CD4-positive, alpha-beta T cell (primary cell): ENCODE measurements at places on chromosomes 1 and 21.

GRCh38 chr1:161549652-161550051 is at the start of gene FCGR3A:
TSS of gene FCGR3A (minus strand) at chr1:161549818. CDS start at chr1:161549736, 82 bp downstream.
- peaks cover 15% of the 10 kb centered on the region for H3K4me1 ChIP-seq
- H3K27me3 ChIP-seq: no peaks in the 10 kb centered on the region
- H3K4me3 ChIP-seq: no peak within 1 kb of the TSS

DNA sequence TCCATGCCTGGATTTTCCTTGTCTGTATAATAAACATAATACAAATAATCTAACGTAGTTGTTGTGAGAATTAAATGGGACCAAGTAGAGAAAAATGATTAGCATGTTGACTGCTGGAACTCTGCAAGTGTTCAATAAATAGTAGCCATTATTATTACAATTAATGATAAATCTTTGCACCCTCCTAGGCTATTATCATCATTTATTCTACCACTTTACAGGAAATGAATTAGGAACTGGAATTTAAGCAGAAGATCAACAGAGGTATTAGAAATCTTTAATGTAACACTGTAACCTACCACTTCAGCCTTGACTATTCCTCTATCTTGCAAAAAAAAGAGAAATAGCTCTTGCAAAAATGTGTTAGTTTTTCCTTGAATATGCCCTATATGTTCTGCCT is 61.9 kb upstream of the TTC39A start:
- no peaks in the 10 kb centered on the region for H3K4me1 ChIP-seq
- DNase-seq: no peak
- H3K4me3 ChIP-seq: no peak overlapping the region
- no peak overlapping the region for H3K27ac ChIP-seq
- H3K27me3 ChIP-seq: no peaks in the 10 kb centered on the region

DNA sequence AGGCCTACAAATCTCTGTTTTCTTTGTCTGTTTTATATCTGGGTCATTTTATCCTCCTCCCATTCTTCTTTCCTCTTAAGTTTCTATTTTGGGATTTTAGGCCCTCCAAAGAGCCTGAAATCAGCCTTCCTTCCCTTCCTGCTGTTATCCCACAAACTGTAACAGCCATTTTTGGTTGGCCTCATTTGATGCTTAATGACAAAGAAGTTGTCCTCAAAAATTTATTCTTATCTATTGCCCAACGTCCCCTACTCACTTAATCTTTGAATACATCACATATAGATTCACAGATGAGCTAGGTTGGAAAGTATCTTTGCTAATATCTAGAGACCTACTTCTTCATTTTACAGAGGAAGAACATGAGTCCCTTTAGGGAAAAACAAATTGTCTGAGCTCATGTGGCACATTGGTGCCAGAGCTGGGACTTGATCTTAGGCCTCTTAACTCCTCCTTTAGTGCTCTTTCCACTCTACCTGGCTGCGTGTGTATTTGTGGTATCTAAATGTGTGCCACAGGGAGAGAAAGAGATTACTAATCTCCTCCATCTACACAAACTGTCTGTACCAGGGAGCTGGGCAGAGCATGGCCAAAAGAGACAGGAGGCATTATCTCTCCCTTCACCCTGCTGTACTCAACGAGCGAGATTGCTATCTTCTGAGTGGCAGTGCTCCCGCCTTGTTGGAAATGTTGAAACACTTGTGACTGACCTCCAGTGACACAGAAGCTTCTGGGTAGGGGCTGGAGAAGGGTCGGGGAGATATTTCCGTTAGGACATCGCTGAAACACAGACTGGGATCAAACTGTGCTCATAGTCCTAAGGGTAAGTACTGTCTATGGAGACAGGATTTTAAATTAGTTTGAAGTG is 30.1 kb downstream of the RHEX start:
- H3K4me3 ChIP-seq: no peak overlapping the region
- H3K27me3 ChIP-seq: no peaks in the 10 kb centered on the region
- H3K4me1 ChIP-seq: peaks cover 14% of the 10 kb centered on the region

DNA sequence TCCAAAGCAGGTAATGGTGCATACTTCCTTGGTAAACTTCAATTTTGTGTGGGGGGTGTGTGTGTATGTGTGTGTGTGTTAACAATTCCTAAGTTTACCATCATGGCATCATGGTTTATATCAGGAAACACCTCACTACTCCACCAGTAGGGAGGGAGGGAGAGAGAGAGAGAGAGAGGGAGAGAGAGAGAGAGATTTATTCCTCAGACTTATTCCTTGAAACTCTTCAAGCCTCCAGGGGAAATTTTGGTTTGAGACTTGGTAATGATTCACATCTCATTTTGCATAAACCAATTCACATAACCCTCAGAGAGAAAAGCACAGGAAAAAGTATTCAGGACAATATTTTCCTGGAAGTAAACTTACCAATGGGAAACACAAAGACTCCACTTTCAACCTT is 115.0 kb downstream of the TTLL7 start:
- H3K4me3 ChIP-seq: no peak overlapping the region
- peaks cover 3% of the 10 kb centered on the region for H3K27me3 ChIP-seq
- DNase-seq: no peak
- H3K4me1 ChIP-seq: no peaks in the 10 kb centered on the region
- no peak overlapping the region for H3K27ac ChIP-seq

- no peak overlapping the region for H3K27ac ChIP-seq
- no peak for DNase-seq
- no peak overlapping the region for H3K4me3 ChIP-seq
- no peaks in the 10 kb centered on the region for H3K27me3 ChIP-seq
Measured at GRCh38 chr1:84792421-84792820, 100.6 kb downstream of the LPAR3 start.

DNA sequence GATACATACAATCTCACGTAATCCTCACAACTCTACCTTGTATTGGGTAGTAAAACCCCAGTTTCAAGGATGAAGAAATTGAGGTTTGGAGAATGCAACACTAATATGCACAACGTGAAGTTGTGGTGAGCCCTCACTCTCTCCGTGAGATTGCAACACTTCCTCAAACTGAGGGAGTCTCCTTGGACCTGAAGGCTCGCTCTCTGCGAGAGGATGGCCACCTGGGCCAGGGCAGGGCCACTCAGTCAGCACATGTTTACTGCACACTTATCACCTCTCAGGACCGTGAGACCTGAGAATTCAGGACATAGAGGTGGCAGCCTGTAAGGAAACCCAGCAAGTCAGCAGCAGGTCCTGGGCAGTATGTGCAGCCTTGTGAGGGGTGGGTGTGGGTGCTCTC is 8.7 kb downstream of the SH3BP5L start:
- peaks cover 75% of the 10 kb centered on the region for H3K36me3 ChIP-seq
- peaks cover 64% of the 10 kb centered on the region for H3K4me1 ChIP-seq
- no peak overlapping the region for H3K4me3 ChIP-seq
- H3K27ac ChIP-seq: no peak overlapping the region
- H3K27me3 ChIP-seq: no peaks in the 10 kb centered on the region
- no peak for DNase-seq

DNA sequence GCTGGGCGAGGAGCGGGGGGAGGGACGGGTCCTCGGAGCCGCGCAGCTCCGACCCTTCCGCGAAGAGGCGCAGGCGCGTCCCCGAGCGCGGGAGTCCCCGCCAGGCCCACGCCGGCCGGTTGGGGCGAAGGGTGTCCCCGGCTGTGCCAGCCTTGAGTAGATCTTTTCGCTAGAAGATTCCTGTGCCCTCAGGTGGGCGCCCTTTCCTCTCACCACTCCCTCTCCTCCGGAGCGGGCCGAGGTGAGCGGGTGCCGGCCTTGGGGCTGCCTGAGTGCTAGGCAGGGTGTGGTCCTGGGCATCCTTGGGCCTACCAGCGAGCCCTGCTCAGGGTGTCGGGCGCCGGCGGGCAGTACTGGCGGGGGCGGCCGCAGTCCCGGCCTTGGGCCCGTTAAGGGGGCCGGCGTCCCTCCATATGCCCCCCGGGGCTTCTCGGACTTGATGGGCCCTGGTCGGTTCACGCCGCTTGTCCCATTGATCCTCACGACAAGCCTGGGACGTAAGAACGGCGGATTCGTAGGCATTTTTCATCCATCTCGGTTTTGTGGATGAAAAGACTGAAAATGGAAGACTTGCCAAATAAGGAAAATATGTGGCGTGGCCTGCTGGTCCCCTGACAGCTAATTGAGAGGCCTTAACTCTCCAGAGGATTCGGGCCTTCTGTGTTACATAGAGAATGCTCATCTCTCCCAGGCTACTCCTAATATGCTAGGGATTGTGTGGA is 712 bp downstream of the DEGS1 start:
- peak overlapping the region; percentile 92 for H3K4me3 ChIP-seq
- peak overlapping the region; percentile 97 for H3K27ac ChIP-seq
- peak; percentile 57 for DNase-seq

GRCh38 chr1:211336161-211336560 is 9.5 kb downstream of the TRAF5 start:
- DNase-seq: no peak
- H3K36me3 ChIP-seq: peaks cover 10% of the 10 kb centered on the region
- no peaks in the 10 kb centered on the region for H3K27me3 ChIP-seq
- H3K4me3 ChIP-seq: peak overlapping the region; percentile 30
- H3K4me1 ChIP-seq: peaks cover 98% of the 10 kb centered on the region

DNA sequence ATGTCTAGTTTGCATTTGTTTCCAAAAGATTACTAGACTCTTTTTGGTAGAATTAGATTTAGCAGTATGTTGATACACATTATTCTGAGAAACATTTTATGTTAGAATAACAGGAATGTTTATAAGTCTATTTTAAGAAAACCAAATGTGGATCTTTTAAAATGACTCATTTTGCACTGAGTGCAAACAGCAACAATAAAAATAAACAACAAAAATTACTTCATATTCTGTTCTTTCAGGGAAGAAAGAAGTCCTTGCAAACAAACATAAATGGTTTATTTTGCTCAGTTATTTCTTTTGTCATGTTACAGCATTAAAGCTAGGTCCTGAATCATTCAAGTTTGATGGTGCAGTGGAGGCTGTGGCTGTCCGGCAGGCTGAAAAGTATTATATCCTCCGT is 106.8 kb upstream of the TENT5C start:
- no peak overlapping the region for H3K4me3 ChIP-seq
- H3K4me1 ChIP-seq: no peaks in the 10 kb centered on the region
- no peak overlapping the region for H3K27ac ChIP-seq
- peaks cover 35% of the 10 kb centered on the region for H3K36me3 ChIP-seq

GRCh38 chr1:209484429-209484828 is 99.1 kb upstream of the CAMK1G start:
- H3K27ac ChIP-seq: no peak overlapping the region
- no peaks in the 10 kb centered on the region for H3K27me3 ChIP-seq
- DNase-seq: no peak

GRCh38 chr21:35048183-35048601 is 910 bp downstream of the RUNX1 start:
- no peak for DNase-seq
- H3K27ac ChIP-seq: peak overlapping the region; percentile 93
- H3K4me1 ChIP-seq: peaks cover 63% of the 10 kb centered on the region

- H3K27ac ChIP-seq: no peak overlapping the region
- no peak overlapping the region for H3K4me3 ChIP-seq
- no peak for DNase-seq
- H3K4me1 ChIP-seq: no peaks in the 10 kb centered on the region
- no peaks in the 10 kb centered on the region for H3K27me3 ChIP-seq
Measured at GRCh38 chr1:14167884-14168283, 430.6 kb upstream of the KAZN start.

DNA sequence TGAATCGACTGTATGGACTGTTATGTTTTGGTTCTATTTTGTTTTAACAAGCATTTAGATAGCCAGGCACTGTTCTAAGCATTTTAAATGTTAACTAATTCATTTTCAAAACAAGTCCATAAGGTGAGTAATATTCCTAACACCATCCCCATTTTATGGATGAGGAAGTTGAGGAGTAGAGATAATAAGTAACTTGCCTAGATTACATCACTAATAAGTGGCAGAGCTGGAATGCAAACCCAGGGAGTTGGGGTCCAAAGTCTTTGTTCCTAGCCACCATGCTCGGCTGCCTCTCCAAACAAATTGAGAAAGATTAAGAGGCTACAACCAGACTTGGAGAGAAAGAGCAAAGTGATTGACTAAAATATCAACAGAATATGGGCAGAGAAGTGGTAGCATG is 12.6 kb upstream of the LEPR start:
- DNase-seq: no peak
- H3K27ac ChIP-seq: no peak overlapping the region
- H3K4me1 ChIP-seq: no peaks in the 10 kb centered on the region
- H3K4me3 ChIP-seq: no peak overlapping the region
- no peaks in the 10 kb centered on the region for H3K36me3 ChIP-seq

- no peak overlapping the region for H3K27ac ChIP-seq
- H3K4me3 ChIP-seq: no peak overlapping the region
- H3K36me3 ChIP-seq: no peaks in the 10 kb centered on the region
- no peaks in the 10 kb centered on the region for H3K27me3 ChIP-seq
- no peaks in the 10 kb centered on the region for H3K4me1 ChIP-seq
Measured at GRCh38 chr1:71232166-71232763, 151.4 kb upstream of the ZRANB2 start.

GRCh38 chr1:89354205-89354604 is 9.7 kb upstream of the GBP6 start:
- DNase-seq: no peak
- H3K27me3 ChIP-seq: no peaks in the 10 kb centered on the region

- DNase-seq: no peak
- no peaks in the 10 kb centered on the region for H3K4me1 ChIP-seq
Measured at GRCh38 chr1:19101244-19101643, 108.8 kb downstream of the UBR4 start.

GRCh38 chr1:66695116-66695515 is 57.1 kb upstream of the DYNLT5 start:
- H3K27me3 ChIP-seq: no peaks in the 10 kb centered on the region
- H3K36me3 ChIP-seq: no peaks in the 10 kb centered on the region
- DNase-seq: no peak
- H3K4me1 ChIP-seq: no peaks in the 10 kb centered on the region
- H3K4me3 ChIP-seq: no peak overlapping the region
- no peak overlapping the region for H3K27ac ChIP-seq

GRCh38 chr21:32544697-32545096 is 40.6 kb downstream of the TCP10L start:
- H3K27me3 ChIP-seq: no peaks in the 10 kb centered on the region
- no peaks in the 10 kb centered on the region for H3K4me1 ChIP-seq
- H3K36me3 ChIP-seq: no peaks in the 10 kb centered on the region

- H3K4me3 ChIP-seq: no peak overlapping the region
- peaks cover 27% of the 10 kb centered on the region for H3K36me3 ChIP-seq
- no peaks in the 10 kb centered on the region for H3K4me1 ChIP-seq
- H3K27ac ChIP-seq: no peak overlapping the region
- DNase-seq: no peak
Measured at GRCh38 chr1:97094247-97094972, 372.8 kb downstream of the PTBP2 start.

- DNase-seq: no peak
- H3K4me3 ChIP-seq: no peak overlapping the region
- no peak overlapping the region for H3K27ac ChIP-seq
- peaks cover 3% of the 10 kb centered on the region for H3K27me3 ChIP-seq
Measured at GRCh38 chr1:5611431-5611830, 380.8 kb downstream of the NPHP4 start.

- peak overlapping the region; percentile 67 for H3K4me3 ChIP-seq
- DNase-seq: no peak
- H3K27me3 ChIP-seq: peaks cover 9% of the 10 kb centered on the region
- H3K36me3 ChIP-seq: no peaks in the 10 kb centered on the region
- H3K27ac ChIP-seq: no peak overlapping the region
Measured at GRCh38 chr1:72284348-72285073, 2.2 kb upstream of the NEGR1 start.
